ENCODE measurements at places on chromosomes 7 and 10.

GRCh38 chr10:128875030-128875744, 591.9 kb upstream of the MGMT start:
- DNase-seq, result no peak

DNA sequence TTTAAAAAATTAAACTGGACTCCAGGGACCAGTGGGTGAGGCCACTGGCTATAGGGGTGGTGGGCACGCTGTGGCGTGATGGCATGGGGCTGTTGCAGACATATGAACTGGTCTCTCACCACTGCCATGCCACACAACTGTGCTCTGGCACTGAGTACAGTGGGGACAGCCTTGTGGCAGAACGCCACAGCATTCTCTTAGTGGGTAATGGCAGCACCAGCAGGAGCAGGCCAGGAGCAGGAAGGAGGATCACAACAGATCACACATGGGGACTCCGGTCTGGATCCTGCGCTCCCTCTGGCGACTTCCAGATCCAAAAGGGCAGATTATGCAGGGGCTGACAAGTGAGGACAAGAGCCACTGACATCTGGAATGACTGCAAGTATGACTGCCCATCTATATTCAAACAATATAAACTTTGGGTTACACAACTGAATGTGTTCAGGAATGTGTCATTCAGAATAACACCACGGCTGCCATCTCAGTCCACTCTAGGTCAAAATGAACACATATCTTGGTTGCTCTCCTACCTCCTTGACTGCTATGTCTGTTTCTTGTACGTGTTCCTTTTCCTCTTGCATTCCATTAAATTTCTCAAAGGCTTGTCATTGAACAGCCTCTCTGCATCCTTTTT, 176.0 kb downstream of the KMT2E start:
- DNase-seq, result no peak

GRCh38 chr10:86361156-86362128, 5.2 kb downstream of the GRID1 start:
- no peak for DNase-seq

DNA sequence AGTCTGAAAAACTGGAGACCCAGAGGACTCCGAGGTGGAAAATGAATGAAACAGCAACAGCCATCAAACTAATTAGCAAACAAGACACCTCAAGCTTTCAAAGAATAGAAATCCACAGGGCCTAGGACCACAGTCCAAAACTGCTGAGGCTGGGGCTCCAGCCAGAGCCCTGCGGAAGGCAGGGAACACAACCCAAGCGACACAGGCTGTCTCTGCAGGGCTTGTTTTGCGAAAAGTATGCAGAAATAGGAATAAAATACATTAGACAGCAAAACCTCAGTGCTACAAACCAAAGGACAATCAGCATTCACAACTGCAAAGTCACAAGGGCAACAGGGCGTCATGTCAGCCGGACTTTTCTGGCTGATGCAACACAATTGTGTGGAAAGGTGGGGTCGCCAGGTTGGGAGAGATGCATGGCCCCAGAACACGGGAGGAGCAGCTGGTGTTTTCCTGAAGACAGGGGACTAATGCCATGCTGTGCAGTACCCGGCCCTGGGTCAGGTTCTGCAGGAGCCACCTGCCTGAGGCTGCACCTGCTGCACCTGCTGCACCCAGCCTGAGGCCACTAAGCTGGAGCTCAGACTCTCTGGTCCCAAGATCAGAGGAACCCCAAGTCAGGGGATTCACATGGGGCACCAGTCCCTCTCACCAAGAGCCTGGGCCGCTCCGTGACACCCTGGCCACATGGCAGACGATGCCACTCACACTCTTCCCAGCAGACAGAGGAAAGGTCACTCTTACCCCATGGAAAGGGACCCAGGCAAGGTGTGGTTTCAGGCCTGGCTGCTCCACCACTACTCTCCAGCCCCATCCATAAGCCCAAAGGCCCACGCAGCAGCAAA, 74.2 kb downstream of the MAD1L1 start:
- DNase-seq, result no peak

DNA sequence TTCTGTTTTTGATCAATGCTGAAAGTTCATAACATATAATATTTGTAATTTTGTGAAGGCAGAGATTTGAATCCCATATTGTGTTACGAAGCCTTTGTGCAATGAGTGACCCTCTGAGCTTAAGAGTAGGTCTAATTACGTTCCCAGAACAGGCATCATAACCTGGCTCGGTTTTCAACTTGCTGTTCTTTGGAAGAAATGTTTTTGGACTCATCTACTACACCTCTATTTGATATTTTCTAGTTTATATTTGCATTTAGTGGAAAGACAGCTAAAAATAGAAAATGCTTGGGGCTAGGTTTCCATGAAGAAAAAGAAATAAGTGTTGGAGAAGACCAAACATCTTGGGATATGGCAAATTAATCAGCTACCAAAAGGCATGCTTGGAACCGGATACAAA, 234.8 kb downstream of the AGMO start:
- no peak for DNase-seq

- DNase-seq, result no peak
These were observed 36.9 kb downstream of the SLC26A4 start for GRCh38 chr7:107697321-107698049.

- DNase-seq, result no peak
These were observed 317 bp downstream of the PDZD7 start for GRCh38 chr10:101030496-101031127.

DNA sequence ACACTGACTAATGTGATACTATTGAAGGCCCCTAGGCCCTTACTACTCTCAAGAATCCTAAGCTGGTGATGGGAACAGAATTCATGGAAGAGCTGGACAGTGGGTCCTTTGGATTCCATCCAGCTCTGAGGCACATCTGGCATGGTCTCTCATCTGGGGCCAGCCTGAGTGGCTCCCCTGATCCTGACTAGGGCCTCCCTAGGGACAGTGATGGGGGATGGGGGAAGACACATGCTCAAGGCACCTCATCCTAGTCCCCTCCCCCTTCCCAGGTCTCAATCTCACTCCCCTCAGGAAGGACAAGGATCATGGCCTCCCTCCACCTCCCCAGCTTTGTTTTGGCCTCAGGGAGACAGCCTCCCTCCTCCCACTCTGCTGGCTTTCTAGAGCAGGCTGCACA, 1.8 kb downstream of the KCNIP2 start:
- no peak for DNase-seq

DNA sequence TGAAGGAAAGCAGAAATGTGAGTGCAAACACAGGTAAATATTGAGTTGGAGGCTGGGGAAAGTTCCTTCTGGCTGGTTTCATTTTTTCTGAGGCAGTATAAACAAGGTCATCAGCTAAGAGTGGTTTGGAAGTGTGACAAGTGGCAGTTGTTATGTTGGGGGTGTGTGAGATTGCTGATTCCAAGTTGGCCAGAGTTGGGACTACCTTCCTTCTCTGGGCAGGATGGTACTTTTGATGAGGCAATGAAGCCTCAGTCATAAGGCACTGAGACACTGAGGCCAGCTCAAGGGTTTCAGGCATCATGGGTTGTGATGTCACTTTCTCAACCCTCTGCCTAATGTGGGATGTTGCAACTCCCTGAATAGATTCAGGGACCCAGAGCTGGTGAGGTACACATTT, 8.2 kb upstream of the PTTG1IP2 start:
- DNase-seq, result no peak

DNA sequence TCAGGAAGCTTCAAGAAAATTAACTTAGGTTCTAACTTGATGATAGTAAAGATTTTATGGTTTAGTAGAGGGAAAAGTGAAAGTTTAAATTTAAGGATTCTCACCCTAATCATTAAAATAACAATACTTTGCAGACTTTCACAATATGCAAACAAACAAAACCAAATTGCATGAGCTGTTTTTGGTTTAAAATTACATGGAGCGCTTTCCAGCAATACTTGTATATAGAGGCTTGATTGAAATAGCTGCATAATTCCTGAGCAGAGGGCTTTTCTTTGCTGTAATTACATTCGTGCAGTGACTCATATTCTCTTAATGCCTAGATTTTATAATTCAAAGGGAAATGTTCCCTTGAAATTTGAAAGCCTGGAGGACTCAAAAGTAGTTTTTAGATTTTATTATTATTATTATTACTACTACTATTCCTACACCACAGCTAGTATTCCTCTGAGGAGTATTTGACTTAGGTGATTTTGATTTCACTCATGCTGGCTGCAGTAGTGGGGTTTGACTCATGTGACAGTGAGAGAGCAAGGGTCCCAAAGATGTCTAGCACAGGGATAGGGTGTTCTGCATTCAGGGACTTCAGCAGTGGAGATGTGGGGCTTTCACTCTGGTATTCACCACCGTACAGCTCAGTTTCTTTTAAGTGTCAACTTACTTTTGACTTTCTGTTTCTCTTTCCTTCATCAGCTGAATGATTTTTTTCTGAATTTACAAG, 138.1 kb downstream of the ADAM22 start:
- DNase-seq, result no peak

DNA sequence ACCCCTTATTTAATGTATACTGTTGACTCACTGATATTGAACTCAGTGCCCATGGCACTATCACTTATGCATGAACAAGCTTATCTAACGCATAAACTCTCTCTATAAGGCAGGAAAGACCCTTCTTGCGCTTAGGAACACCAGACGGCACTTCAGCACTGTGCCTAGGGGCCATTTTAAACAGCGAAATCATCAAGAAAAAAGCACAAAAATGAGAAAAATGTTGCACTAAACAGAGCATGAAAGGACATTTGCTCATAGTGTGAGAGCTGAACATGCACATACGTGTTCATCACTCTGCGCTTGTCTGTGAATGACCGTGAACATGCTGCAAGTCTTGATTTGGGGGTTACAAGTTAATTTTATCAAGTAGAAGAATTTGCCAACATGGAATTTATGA, 109.6 kb downstream of the WDR11 start:
- DNase-seq, result no peak

DNA sequence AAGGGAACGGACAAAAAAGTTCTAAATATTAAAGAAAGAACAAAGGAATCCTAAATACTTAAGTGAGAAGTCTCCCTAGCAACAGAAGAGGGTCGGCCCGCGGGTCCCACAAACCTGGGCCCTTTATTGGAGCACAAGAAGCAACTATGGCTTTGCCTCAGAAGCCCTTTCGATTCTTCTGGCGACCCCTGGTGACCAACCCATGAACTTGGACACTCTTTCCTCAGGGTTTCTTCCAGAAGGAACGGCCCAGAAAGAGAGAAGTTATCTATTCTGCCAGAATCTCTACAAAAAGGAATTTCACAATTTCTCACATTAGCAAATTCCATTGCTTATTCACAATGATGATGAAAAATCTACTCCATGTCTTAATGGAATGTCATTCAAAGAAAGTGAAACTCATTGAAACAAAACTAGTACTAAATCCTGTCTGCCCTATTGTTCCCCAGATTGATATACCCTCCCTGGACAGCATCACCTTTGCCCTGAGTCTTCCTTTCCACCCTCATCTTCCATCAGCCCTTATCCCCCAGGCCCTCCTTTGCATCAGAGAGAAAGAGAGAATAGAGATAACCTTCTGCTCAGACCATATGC, 43.7 kb downstream of the CPVL start:
- DNase-seq, result peak; percentile 28

GRCh38 chr10:94025806-94026205, 32.1 kb downstream of the PLCE1 start:
- no peak for DNase-seq

DNA sequence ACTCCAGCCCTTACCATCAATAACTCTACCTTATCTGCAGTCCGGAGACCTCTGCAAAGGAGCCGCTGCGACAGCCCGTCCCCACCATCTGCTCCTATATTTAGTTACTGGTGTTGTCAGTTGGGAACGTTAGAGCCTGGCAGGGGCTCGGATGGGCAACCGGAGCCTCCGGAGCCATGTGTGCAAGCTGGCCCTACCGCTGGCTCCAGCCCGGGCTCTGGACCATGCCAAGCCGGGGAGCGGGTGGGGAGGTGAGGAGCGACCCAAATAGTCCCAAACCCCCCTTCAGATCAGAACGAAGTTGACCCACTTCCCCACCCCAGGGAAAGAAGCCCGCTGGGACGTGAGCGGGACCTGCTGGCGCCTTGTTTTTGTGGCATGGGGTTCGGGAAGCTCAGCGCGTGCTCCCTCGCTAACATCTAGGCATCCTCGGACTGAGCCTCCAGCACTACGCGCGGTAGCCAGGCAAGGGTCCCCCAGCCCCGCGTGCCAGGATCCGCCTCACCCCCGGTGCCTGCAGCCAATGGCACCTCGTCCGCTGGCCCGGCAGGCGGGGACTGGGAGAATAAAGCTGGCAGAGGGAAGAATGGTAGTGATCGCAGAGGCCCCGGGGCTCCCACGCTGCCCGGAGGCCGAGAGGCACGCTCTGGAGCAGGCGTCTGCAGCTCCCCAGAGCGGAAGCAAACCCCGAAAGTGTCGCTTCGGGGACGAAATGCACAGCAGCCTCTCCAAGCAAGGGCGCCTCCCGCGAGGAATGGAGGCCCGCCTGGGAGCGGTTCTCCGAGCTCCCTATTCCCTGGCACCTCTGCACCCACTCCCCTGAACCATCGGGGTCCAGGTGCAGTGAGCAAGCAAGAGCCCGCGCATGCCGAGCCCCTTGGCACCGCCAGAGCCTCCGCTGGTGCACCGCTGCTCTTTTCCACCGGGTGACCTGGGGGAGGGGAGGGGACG, 679 bp downstream of the LRRC20 start:
- no peak for DNase-seq

DNA sequence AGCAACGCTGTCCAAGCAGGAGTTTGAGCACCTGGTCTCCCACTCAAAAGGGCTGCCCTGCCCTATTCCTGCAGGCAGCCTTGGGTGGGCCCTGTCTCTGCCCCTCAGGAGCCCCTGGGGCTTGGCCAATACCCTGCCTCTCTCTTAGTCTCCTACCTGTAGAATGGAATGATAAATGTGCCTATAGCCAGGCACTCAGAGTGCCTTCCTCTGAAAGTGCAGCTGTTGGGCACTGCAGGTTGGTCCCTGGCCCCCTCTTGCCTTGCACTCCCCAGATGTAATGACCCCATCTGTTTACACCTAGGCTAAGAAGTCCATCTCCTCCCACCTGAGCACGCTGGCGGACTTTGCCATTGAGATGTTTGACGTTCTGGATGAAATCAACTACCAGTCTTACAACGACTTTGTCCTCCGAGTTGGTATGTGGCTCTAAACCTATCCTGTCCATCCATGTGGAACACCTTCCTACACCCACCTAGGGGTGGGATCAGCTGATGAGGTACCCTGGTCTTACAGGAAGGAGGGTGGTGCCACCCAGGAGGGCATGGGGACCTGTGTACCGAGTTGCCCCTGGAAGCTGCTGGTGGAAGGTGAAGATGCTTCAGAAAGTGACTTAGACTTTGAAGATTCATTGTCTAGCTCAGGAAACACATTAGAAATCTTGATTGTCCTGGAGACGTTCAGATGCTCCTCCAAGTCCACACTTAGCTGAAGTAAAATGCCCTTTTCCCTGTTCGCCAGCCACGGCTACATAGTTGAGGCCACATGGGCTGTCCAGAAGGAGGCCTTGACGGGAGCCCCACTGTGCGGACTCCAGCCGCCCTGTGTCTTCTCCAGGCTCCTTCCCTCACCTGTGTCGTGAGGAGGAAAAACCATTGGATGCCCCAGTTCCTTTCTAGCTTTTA, 134.1 kb downstream of the ADCY1 start:
- no peak for DNase-seq

- no peak for DNase-seq
These were observed 1.7 kb upstream of the KCNH2 start for GRCh38 chr7:150979713-150980390.

DNA sequence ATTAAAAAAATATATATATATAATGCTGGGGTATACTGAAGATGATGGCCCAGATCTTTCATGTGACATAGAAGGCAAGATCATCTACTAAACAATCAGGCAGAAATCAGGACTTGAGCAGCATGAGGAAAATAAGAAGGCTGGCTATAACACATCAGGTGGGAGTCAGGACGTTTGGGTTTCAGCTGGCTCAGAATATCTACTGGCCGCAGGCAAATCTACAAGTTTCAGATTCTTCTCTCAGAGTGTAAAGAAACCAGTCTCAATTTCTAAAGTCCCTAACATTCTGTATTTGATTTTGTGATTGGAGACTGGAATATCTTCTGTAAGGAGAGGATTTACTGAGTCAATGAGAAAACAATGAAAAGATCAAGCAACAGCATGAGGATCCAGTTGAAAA, 37.7 kb upstream of the FAM3C start:
- no peak for DNase-seq

All from NCI-H2029 treated with DMSO at 0.1 percent for 48 hours (cell line).